Activated naive CD8-positive, alpha-beta T cell treated with anti-CD3 and anti-CD28 coated beads, Interleukin-2, amount 50 U/mL, for 16 hours (primary cell): ENCODE measurements at places on chromosomes 6 and 20.

DNA sequence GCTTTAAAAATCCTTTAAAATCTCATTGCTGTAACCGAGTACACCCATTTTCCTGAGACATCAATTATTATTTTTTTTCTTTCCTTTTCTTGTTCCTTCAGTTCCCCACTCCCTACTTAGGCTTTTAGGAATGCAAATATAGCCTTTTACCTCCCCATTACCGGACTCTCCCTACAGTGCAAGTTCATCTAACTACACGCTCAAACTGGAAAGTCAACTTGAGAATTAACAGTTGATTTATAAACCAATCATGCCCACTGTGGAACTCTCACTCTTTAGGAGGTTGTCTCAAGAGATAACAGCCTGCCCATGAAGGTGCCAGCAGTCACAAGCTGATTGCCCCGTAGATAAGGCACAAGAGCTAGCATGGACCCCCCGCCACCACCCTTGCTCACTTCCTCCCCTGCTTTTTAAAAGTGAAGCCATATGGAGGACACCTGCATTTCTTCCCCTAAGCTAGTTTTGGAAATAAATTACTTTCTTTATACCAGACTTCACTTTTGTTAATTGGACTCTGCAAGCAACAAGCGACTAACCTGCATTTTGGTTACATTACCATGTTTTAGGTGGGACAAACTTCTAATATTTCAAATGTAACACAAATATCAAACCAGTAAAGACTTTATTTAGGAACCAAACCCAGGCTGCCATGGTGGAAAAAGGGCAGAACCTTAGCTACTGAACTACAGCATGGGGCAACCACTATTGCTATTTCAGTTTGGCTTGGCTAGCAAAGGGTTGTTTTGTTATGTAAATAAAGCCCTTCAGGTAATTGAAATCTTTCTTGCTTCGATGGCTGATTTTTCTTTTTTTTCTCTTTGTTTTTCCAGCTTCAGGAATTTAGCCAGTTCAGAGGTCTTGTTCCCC, 34.9 kb downstream of the UBD start:
- no peak for DNase-seq

GRCh38 chr20:654417-654750, 1.4 kb upstream of the SRXN1 start:
- no peak for DNase-seq

DNA sequence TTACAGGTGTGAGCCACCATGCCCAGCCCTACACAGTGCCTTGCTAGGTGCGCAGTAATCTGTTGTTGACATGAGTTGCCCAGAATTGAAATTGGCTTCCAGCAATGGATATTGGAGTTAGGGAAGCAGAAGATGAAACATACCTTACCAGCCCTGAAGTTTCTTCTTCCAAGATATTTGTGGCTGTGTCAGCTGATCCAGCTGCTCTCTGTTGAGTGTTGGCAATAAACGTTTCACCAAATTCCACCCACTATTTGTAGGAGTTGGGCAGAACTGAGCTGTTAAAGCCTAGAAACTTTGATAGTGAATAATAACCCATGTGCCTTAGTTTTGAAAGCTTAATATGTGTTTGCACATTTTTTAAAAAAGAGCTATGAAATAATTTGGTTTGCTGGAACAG, 218.2 kb upstream of the SNX9 start:
- no peak for DNase-seq

DNA sequence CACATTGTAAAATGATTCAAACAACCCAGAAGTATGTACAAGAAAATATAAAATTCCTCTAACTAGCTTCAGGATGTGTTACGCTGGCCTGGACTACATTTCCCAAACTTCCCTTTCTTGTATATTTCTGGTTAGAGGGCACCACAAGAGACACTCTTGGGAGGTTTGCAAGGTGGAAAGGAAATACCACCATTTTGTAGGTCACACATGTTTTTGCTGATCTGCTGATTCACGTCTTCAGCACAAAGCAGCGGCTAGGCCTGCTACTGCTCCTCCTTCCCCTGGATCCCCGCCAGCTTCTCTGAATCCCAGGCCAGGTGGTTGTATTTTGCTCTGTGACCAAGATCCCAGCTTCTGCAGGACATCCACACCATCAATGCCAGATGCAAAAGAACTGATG, 104.2 kb downstream of the AGPAT4 start:
- no peak for DNase-seq

DNA sequence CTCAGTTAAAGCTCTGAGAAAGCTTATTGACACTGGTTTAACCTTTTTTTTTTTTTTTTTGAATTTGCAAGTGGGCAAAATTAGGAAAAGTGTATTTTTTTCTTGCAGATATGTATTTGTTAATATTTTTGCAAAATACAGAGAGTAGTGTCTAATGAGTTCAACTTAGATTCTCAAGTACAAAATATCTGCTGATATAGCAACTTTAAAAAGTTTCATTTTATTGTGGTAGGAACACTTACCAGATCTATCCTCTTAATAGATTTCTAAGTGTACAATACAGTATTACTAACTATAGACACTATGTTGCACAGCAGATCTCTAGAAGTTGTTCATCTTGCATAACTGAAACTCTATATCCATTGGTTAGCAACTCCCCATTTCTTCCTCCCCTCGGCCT, 30.9 kb upstream of the HDDC2 start:
- DNase-seq, result no peak

DNA sequence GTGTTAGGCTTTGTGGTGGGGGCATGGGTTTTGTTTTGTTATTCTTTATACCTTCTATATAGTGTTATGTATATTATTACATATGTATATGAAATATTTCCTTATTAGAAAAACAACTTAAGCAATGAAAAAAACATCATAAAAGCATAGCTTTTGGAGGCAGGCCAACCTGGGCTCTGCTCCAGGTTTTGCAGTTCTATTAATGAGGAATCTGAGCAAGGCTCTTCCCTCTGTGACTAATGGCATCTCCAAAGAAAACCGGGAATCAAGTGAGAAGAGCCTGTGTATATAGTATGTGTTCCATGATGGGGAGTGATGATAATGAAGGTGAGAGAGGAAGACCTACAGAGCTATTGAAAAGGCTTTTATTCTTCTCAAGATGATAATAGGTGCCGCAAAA, 291.1 kb downstream of the CLIC5 start:
- no peak for DNase-seq

GRCh38 chr6:52498538-52499017, 78.3 kb downstream of the TRAM2 start:
- DNase-seq, result no peak

GRCh38 chr20:63027922-63028389, 21.2 kb upstream of the BHLHE23 start:
- no peak for DNase-seq

GRCh38 chr20:60069656-60070055, 111.4 kb downstream of the CDH26 start:
- no peak for DNase-seq

DNA sequence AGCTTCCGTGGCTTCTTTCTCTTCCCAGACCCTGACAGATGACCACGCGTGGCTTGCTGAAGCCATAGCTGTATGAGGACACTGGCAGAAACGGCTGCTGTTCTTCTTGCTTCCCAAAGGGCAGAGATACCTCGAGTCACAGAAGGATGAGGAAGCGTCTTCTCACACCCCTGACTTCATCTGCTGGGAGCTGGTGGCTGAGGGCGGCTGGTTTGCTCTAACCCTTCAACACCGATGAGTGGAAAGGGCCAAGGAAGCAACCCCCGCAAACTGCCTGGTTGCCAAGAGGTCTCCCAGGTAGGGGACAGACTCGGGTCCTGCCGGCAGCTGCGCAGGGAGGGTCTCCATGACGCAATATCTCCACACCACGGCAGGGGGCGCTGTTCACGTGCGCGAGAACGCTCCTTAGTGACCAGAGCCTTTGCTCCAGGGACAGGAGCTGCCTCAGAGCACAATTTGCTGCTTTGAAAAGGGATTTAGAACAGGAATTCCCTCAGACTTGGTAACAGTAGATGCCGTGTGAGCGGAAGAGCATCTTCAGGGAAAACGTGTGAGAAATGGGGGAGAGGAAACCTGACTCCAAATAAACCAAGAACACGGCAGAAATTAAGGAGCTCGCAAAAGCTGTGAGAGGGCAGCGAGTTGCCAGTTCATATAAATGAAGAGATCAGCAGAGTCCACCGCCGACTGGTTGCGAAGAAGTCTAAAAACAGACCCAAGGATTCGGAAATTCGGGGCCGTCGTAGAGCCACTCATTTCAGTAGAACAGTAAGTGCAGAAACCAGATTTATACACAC, 80.2 kb downstream of the ERMARD start:
- DNase-seq, result peak; percentile 55

DNA sequence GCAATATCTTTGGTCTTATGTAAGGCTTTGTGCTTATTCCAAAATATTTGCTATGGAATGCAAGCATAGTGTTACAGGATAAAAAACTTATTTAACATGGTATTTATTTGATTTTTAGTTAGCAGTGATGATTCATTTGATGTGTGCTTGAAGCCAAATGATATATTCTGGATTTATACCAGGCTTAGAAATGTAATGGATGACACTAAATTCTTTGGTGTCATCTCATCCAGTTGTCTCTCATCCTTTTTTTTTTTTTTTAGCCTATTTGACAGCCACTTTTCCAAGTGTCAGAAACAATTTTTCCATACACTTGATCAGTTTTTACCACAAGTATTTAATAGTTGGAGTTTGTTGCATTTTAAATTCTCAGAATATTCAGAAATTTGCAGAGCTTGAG, 515.3 kb downstream of the CDKAL1 start:
- DNase-seq, result no peak
